ENCODE measurements at places on chromosomes 13 and 19.

GRCh38 chr19:342801-343421, 1.7 kb downstream of the MIER2 start:
- DNase-seq: no peak

DNA sequence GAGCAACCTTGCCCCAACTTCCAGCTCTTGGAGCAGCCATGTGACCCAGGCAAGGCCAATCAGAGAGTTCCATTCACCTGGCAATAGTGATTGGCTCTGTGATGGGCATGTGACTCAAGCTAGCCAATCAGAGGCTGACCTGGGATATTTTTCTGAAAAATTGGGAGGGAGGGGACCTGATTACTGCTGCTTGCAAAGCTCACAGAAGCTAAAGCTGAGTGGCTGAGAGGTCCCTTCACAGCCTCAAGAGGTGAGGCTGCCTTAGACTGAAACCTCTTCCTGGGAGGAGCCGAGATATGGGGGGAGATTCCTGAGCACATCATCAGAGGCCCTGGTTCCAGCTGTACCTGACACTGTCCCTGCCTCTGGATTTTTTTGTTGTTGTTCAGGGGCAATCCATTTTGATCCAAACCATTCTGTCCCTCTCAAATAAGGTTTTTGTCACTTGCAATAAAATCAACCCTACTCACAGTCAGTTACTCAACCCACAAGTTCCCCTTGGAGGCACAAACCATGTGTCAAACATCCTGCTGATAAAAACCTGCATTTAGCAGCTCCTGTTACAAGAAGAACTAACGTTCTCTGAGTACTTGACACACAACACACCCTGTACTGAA, 4.8 kb downstream of the CIB3 start:
- no peak for DNase-seq

GRCh38 chr13:105920370-105920769, 615.1 kb downstream of the EFNB2 start:
- DNase-seq: no peak

- DNase-seq: no peak
Measured at GRCh38 chr13:39052944-39053343, 14.7 kb downstream of the NHLRC3 start.

DNA sequence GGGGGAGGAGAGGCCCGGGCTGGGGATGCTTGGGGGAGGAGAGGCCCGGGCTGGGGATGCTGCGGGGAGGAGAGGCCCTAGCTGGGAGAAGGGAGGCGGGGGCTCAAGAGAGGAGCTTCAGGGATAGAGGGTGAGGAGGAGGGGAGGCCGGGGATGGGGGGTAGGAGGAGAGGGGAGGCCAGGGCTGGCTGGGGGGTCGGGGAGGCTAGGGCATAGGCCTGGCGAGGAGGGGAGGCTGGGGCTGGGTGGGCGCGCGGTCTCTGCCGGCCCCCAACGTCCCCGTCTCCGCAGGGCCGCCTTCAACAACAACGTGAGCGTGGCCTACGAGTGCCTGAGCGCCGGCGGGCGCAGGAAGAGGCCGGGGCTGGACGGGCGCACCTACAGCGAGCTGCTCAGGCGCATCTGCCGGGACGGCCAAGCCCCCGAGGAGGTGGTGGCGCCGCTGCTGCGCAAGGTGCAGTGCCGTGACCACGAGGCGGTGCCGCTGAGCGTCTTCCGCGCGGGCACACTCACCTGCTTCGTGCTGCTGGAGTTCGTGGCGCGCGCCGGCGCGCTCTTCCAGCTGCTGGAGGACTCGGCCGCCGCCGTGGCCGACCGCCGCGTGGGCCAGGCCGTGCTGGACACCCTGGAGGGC, 11.4 kb downstream of the TPGS1 start:
- DNase-seq: no peak
